ENCODE measurements at places on chromosomes 11 and 22.

GRCh38 chr11:120424185-120424969 is 87.2 kb upstream of the GRIK4 start:
- no peak for DNase-seq

DNA sequence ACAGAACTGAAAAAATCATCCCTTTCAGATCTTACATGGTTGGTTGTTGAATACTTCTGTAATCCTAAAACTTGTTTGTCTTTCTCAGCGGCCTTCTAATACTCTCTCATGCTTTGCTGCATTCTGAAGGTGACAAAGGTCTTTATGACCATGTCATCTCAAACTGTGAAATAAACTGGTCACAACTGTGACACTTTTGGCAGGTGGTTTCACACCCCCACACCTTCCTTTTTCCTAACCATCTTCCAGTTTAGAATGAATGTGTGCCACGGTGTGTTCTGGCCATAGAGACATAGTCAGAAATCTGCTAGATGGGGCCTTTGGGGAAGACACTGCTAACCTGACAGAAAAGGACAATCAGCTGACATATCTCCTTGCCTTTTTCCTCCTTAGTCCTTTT is 14.7 kb upstream of the RFPL3 start:
- DNase-seq: no peak

GRCh38 chr22:20130731-20131596 is 640 bp upstream of the ZDHHC8 start:
- DNase-seq: peak; percentile 95

DNA sequence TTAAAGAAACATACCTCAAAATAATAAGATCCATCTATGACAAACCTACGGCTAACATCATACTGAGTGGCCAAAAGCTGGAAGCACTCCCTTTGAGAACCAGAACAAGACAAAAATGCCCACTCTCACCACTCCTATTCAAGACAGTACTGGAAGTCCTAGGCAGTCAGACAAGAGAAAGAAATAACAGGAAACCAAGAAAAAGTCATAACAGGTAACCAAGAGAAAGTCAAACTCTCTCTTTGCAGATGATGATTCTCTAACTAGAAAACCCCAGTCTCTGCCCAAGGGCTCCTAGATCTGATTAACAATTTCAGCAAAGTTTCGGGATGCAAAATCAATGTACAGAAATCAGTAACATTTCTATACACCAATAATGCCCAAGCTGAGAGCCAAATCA is 35.6 kb downstream of the TMEM123 start:
- DNase-seq: no peak

- DNase-seq: no peak
Observed at GRCh38 chr11:110243791-110244190, 52.6 kb downstream of the RDX start.

DNA sequence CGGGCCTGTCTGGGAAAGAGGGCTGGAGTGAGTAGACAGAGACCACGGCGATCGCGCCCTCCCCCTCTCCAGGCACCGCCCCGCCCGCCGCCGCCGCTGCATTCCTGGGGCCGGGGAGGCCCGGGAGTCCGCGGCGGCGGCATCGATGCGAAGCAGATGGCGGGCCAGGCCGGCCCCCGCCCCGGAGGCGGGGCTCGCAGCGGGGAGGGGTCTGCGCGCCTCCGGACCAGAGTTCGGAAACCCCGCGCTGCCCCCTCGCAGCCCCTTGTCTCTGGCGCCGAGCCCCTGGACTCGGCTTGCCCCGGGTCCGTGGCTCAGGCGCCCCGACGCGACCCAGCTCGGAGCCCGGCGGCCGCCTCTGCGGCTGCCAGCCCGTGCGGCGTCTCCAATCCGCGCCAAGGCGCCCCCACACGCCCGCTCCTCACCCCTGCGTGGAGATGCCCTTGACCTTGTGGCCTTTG is 1.3 kb downstream of the SCARF2 start:
- DNase-seq: no peak

DNA sequence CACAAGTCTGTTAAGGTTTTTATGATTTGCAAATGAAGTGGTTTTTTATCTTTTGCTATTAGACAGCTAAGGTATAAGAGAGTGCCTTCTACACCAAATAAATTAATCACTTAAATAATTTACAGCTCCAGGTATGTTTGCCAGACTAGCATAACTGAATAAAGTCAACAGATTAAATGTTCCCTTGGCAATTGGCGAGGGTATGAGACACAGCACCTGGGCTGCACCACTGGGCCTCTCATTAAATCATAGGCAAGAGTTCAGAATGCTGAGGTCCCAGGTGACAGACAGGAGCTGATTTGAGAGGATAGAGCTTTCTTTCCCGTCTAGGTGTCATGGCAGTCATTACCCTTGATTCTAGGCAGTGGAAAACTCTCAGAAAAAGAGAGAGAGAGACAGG is 62.6 kb upstream of the WT1 start:
- no peak for DNase-seq

DNA sequence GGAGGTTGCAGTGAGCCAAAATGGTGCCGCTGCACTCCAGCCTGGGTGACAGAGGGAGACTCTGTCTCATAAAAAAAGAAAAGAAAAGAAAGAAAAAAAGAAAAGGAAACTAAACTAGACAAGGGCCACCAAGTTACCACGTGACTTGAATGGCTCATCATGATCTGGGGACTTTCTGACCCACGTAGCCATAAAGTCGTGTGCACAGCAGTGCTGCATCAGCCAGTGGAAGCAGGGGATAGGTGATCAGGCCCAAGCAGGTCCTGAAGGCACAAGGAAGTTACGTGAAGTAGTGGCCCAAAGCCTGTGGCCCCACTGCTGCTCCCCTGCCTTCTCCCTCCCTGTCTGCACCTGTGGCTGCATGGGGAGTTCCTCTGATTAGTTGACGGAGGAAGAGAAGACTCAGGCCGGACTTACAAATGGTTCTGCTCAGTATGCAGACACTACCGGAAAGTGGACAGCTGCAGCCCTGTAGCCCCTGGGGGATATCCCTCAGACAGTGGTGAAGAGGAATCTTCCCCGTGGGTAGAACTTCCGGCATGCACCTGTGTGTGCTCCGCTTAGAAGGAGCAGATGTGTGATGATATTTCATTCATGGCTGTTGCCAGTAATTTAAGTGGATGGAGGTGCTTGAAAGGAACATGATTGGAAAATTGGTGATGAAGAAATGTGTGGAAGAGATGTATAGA is 18.2 kb upstream of the CD81 start:
- no peak for DNase-seq

All from cerebellum (tissue), 4 donors.